ENCODE measurements at places on chromosomes 11 and 22.

DNA sequence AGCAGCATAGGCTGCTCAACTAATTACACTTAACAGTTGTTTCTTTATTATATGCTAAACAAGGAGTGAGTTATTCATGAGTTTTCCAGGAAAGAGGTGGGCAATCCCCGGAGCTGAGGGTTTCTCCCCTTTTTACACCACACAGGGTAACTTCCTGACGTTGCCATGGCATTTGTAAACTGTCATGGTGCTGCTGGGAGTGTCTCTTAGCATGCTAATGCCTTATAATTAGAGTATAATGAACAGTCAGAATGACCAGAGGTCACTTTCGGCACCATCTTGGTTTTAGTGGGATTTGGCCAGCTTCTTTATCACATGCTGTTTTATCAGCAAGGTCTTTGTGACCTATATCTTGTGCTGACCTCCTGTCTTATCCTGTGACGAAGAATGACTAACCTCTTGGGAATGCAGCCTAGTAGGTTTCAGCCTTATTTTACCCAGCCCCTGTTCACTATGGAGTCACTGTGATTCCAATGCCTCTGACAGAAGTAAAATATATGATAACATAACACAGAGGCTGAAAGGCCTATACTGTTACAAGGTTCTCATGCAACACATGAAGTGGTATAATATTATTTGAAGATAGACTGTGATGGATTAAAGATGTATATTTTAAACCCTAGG lies 41.3 kb upstream of the RDX start:
- no peak for DNase-seq

- no peak for DNase-seq
Measured at GRCh38 chr11:41050791-41051190, 408.7 kb downstream of the LRRC4C start.

DNA sequence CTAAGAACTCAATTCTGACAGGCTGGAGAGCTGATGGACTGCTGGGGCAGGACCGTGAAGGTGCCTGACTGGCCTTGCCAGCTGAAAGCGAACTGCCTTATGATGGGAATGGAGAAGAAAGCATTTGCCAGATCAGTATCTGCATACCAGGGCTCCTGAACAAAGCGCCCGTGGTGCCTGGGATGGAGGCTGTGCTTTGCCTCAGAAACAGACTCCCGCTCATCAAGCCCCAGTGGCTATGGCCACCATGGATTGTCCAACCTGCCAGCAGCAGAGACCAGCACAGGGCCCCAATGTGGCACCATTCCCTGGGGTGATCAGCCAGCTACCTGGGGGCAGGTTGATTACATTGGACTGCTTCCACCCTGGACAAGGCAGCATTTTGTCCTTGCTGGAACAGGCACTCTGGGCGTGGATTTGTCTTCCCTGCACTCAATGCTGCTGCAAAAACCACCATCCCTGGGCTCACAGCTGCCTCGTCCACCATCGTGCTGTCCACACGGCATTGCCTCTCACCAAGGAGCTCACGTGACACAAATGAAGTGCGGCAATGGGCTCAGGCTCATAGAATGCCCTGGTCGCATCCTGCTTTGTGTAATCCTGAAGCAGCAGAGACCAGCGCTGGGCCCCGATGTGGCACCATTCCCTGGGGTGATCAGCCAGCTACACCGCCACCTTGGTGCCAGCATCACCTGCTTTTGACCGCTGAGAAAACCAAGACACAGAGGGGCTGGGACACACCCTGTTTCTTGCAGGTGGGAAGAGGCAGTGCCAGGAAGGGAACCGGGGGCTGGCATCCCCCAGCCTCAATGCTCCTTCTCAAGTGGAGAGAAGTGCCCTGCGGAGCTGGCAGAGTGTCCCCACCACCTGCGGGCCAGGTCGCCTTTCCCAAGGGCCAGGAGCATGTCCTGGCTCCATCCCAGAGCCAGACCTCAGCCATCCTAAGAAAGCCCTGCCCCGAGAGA lies 1367.5 kb downstream of the BRD1 start:
- no peak for DNase-seq

- no peak for DNase-seq
Measured at GRCh38 chr11:17548444-17548843, 1.4 kb downstream of the OTOG start.

DNA sequence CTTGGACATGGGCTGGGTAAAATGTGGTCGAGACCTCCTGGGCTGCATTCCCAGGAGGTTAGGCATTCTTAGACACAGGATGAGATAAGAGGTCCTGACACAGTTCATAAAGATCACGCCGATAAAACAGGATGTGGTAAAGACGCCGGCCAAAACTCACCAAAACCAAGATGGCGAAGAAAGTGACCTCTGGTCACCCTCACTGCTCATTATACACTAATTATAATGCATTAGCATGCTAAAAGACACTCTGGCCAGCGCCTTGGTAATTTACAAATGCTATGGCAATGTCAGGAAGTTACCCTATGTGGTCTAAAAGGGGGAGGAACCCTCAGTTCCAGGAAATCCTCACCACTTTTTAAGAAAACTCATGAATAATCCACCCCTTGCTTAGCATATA lies 983.3 kb downstream of the OPCML start:
- no peak for DNase-seq

DNA sequence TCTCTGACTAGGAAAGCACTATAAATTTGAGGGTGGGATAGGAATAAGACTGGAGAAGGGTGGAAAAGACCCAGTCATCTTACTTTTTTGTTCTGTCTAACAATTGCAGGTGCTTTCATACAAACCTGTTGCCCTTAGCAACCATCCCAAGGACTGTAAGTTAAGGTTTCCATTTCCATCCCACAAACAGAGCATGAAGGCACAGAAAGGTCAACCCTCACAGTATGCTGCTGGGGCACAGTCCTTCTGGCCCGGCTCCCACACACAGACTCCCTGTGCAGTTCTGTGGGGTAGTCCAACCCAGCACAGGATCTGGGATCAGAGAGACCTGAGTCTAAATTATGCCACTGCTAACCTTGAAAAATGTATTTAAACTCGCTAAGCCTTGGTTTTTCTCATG lies 38.4 kb upstream of the ETS1 start:
- no peak for DNase-seq

DNA sequence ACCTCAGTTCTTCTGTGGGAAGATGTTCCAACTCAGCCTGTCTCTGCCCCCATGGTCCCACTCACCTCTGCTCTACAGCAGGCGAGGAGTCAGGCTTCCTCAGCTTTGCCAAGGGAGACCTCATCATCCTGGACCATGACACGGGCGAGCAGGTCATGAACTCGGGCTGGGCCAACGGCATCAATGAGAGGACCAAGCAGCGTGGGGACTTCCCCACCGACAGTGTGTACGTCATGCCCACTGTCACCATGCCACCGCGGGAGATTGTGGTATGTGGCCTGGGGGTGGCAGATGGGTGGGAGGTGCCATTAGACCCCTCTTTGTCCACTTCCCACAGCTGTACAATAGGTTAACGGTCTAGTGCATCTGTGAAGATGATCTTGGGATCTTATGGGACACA lies 73.3 kb downstream of the MYO7A start:
- no peak for DNase-seq

DNA sequence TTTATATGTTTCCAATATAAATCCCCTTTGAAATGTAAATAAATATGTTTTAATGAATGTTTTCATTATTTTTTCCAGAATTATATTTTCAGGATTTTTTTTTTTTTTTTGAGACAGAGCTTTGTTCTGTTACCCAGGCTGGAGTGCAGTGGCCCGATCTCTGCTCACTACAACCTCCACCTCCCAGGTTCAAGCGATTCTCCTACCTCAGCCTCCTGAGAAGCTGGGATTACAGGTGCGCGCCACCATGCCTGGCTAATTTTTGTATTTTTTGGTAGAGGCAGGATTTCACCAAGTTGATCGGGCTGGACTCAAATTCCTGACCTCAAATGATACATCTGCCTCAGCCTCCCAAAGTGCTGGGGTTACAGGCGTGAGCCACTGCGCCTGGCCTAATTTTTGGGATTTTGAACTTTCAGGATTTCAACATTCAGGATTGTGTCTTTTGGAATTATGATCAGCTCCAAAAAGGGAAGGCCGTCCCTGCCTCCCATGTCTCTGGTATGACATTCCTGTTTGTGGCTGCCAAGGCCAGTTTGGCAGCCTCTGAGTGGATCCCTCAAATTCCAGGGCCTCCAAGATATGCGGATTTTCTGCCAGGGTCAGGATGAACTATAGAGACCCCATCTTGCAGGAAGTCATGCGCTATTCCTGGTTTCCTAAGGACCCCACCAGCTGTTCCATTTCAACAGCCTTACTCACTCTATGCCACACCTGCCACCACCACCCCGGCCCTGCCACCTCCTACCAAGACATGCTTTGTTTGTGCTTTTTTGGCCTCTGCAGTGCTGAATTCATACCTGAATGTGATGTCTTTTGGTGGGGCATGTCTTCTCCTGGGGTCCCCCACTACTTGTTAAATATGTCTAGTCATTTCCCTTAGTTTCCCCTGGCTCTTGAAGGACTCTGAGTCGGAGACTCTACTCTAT lies 21.9 kb upstream of the TMPRSS4 start:
- DNase-seq, result no peak

DNA sequence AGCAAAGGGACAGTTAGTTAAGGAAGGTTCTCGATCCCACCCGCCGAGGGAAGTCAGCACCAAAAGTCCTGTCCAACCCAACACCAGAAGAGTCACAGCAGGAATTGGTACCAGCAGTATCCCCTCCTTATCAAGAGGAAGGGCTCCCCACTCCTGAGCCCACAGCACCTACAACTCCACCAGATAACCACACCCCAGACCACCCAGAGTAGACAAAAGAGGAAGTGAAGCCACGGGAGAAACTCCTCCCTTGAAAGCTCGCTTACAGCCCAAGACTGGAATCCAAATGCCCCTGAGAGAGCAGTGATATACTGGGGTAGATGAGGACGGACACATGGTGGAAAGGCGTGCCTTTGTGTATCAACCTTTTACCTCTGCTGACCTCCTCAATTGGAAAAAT lies 7.3 kb upstream of the CD5 start:
- no peak for DNase-seq

DNA sequence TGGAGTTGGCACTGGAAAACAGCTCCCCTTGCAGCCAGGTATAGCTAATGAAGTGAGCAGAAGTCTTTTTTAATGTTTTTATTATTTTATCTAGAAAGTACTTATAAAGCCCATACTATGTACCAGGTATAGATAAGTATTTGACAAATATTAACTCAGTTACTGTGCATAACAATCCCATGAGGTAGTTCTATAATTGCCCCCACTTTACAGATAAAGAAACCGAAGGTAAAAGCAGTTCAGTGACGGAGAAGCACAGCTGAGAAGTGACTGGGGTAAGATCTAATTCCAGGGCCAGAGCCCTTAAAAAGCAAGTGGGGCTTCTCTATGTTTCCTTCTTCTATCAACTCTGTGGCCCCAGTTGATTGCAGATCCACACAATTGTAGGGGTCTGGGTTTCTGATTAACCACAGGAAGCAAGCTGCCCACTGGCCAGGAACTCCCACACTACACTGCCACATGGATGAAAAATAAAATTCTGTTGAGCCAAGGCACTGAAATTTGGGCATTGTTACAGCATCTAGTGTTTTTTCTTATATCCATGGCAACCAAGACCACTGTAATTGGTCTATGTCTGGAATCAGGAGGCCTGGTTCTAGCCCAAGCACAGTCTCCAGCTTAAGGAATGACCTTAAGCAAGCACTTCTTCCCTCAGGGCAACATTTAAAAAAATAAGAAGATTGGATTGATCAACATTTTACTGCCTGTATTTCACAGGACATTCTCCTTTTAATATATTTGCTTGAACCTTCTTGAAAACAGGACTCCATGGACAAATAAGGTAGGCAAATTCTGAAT lies 55.3 kb upstream of the TEAD1 start:
- no peak for DNase-seq

- DNase-seq, result no peak
Measured at GRCh38 chr11:19243143-19243542, 2.4 kb upstream of the E2F8 start.

DNA sequence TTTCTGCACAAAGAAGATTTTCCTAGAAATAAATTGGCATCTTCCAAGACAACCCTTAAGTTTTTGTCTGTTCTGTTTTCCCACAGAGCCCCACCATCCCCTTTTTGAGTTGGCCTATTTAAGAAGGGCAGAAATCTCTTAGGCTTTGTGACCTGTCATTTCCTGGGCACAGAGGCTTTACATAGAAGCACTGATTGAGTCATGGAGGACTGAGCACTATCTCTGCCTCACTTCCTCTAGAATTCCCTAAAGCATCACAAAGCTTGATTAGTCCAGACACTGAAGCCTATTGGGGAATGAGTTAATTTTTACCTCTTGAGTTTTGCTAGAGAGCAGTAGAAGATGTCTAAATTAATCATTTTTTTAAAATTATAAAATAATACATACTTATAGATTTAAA lies 25.4 kb downstream of the TRIM44 start:
- no peak for DNase-seq

DNA sequence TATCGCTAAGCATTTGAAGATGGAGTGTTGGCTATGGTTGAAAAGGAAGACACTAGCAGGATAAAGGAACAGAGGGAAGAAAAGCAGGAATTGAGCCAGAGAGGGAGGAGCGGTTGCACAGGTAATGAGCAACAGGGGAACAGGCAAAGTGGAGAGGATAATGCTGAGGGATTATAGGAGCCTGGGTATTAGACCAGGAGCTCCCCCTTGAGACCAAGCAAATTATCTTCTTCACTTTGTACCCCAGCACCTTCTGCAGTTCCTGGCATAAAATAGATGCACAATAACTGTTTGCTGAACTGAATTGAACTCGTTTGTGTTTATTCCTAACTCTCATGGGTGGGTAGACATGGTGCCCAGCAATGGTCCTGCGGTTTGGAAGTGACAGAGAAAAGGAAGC lies 54.6 kb upstream of the OR5P2 start:
- no peak for DNase-seq

GRCh38 chr11:73894725-73895335 lies 18.0 kb downstream of the PAAF1 start:
- DNase-seq, result no peak

DNA sequence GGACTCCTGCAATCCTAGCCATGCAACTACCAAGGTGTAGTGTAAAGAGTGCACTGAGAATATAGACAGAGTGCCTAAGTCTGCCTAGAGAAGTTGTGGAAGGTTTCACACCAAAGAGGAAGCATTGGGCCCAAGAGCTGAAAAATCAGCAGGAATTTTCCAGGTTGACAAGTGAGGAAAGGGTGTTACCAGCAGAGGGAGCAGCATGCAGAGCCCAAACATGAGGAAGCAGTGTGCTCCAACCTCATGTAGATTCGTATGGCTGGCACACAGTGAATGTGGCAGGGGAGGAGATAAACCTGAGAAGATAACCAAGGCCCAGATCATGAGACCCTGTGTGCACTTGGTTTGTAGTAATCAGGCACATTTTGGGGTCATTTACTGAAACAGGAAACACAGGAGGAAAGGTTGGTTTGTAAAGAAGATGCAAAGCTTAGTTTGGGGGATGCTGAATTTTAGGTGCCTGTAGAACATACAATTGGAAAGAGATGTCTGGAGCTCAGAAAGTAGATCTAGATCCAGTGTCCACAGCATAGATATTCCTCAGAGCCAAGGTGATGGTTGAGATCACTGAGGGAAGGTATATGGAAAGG lies 1.7 kb downstream of the HPX start:
- DNase-seq, result peak; percentile 59

- DNase-seq, result no peak
Measured at GRCh38 chr11:76047231-76047630, 159.1 kb downstream of the WNT11 start.

- no peak for DNase-seq
Measured at GRCh38 chr22:20244691-20245576, 23.2 kb downstream of the RTN4R start.

- DNase-seq, result no peak
Measured at GRCh38 chr11:130068546-130068985, 1.1 kb upstream of the APLP2 start.
